ENCODE measurements at places on chromosomes 3 and 15. TPM values are rescaled to one million over a fixed set of nuclear protein-coding genes. Genes with fewer than 3 reads are reported as not detected.
A peak's percentile ranks its signal among the peaks of the same experiment; 100 is the strongest.

- DNase-seq, result no peak
These were observed 691.3 kb downstream of the ZPLD1 start for GRCh38 chr3:103126115-103126514.

GRCh38 chr3:17179381-17180205 lies 294.8 kb downstream of the PLCL2 start:
- DNase-seq, result peak; percentile 82

DNA sequence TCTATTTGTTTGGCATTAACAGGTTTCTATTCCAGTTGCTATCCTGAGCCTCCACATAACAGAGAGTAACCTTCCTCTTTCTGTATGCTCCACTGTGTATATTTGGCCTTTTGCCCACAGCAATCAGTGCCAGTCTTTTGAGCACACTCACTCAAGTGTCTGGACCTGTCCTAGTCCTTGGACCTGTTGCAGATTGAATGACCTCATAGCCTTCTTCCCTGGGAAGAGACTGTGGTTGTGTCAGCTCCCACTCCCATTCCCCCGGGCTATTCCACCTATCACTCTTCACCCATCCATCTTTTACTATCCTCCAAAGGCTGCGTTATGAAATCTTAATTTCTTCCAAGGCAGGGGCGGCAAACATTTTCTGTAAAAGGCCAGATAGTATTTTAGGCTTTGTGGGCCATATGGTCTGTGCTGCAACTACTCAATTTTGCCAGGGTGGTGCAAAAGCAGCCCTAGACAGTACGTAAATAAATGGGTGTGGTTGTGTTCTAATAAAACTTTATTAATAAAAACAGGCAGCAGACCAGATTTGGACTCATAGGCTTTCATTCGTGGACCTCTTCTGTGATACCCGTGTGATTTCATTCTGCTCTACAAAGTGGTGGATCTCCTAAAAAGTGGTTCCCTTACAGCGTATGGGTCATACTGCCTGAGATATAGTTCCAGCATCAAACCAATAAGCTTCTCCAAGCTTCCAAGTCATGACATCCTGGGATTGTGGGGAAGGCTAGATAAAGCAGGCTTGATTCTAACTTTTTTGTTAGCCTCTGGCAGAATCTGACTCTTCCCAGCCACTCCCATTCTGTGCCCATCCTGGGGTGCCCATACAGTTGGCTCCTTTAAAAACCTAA lies 57.4 kb downstream of the CDAN1 start:
- no peak for DNase-seq

GRCh38 chr3:38047896-38048295 lies 8.9 kb downstream of the DLEC1 start:
- peak; percentile 52 for DNase-seq

GRCh38 chr3:71099997-71100719 lies 483.4 kb downstream of the FOXP1 start:
- DNase-seq, result no peak

GRCh38 chr3:18207226-18207625 lies 217.9 kb downstream of the SATB1 start:
- no peak for DNase-seq

GRCh38 chr3:122101646-122102045 lies 46.5 kb downstream of the CD86 start:
- peak; percentile 41 for DNase-seq

GRCh38 chr3:79729096-79729495 lies 38.7 kb downstream of the ROBO1 start:
- peak; percentile 44 for DNase-seq

DNA sequence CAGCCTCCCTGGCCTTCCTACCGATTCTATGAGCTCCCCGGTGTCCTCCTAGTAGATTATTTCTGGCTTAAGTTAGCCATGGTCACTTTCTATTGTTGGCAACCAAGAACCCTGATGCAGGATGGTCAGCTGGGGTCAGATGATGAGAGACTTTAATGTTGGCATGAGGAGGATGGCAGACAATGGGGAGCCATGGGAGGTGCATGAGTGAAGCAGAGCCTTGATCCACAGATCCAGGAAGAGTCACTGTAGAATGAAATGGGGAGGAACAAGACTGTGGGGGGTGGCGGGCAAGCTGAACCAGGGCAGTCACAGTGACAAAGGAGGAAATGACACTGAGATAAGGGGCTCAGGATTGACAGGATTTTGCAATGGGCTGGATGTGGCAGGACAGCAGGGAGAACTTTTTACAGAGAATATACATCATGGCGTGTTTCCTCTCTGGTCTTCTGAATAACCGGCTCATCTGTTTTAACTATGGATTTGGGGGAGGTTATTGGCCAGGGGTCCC lies 60.9 kb downstream of the RPLP1 start:
- DNase-seq, result no peak

- no peak for DNase-seq
These were observed 104.0 kb downstream of the KLHL25 start for GRCh38 chr15:85690561-85691231.

DNA sequence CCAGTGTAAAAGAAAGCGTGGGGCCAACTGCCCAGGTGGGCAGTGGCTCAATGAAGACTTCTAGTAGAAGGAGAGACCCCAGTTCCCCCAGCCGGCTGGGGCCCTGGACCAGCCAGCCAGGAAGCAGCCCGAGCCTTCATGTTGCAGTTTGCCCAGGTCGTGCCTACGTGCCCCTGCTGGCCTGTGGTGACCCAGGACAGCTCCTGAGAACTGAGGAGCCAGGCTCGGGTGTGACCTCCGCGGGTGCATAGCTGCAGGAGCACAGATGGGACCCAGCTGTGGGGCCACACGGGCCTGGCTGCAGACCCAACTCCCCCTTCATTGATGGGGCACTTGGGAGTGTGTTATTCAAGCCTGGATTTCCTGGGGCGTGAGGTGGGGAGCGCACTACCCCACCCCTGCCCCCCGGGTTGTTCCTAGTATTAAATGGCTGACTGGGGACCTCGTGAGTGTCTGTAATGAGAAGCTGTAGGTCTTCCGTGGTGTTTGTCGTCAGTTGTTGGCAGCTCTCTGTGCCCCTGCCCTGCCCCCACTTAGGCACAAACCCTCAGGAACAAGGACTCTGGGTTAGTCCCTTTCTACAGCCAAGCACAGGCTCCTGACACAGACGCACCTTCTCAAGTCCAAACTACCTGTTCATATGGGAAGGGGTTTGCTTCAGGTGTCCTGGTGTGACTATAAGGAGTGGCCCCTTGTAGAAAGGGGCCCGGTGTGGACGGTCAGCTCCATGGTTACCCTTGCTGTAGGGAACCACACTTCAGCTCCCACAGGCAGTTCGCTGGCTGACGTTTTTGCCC lies 39.1 kb downstream of the IDH2 start:
- DNase-seq, result no peak

GRCh38 chr3:176566757-176567156 lies 630.5 kb downstream of the TBL1XR1 start:
- no peak for DNase-seq

DNA sequence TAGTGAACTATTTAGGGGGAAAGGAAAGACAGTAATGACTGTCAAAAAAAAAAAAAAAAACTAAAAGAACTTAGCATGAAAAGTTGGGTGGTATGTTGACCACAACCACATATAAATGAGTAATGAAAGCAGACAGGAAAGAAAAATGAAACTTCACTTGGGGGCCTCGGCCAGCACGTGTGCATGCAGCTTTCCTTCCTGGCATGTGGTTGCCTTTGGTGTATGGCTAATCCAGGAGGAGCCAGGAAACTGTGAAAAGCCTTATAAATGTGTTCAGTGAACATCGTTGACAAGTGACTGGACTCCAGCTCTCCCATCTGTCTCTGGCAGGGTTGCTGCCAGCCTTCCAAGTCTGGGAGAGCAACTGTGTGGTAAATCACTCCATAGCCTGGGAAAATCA lies 195.1 kb downstream of the DTWD1 start:
- DNase-seq, result peak; percentile 97

DNA sequence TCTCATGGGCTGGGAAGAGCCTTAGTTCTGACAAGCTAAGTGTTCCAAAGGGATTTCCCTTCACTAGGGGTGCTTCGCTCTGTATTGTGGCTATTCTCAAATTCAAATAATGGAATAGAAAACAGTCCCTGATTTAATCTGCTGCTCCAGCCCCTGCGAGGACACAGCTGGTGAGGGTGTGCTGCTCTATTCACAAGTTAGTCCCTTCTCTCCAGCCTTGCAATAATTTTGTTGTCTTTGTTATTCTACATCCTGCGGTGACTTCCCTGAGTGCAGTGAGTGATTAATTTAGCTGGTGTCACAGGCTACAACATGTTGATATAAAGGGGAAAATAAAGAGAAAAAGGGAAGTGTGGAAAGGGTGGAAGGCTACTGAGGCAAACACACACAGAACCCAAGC lies 180.5 kb upstream of the VEPH1 start:
- DNase-seq, result no peak

GRCh38 chr15:98501192-98501591 lies 147.1 kb upstream of the IGF1R start:
- no peak for DNase-seq

DNA sequence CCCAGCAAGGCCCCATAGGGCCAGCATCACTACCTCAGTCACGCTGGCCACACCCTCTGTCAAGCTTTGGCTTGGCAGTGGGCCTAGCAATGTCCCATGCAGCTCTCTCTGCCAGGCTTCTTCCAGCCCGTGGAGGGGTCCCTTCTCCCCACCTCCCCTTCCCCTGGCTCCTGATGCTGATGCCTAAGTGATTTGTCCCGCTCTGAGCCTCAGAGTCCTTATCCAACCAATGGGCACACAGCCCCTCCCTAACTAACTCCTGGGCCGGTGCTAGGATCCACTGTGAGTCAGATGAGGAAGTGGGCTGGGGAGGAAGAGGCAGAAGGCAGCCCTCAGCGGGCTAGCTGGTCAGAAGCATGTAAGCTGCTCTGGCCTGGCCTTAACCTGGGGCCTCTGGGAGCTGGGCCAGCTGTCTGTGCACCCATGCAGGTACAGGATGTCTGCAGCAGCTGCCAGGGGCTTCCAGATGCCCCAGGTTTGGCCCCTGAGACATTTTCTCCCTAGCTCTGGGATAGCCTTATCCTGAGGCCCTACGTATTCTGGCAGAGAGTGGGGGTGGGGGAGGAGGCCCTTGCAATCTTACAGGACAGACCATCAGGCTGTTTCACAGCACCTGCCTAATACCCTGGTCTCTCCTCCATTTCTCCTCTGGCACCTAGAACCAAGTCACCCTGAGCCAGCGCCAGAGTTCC lies 740 bp upstream of the ZBTB47 start:
- DNase-seq, result peak; percentile 78

GRCh38 chr3:81908561-81908960 lies 147.1 kb upstream of the GBE1 start:
- no peak for DNase-seq

DNA sequence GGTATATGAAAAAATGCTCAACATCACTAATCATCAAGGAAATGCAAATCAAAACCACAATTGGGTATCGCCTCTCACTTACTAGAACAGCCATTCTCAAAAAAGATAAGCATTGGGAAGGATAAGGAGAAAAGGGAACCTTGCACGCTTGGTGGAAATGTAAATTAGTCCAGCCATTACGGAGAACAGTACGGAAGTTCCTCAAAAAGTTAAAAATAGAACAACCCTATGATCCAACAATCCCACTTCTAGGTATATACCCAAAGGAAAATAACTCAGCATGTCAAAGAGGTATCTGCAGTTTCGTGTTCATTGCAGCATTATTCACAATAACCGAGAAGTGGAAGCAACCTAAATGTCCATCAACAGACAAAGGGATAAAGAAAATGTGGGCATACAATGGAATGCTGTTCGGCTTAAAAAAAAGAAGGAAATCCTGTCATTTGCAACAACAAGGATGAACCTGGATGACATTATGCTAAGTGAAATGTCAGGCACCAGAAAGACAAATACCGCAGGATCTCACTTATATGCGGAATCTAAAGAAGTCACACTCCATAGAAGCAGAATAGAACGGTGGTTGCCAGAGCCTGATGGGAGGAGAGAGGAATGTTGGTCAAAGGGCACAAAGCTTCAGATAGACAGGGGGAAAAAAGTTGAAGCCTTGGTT lies 11.7 kb upstream of the CMTM7 start:
- DNase-seq, result no peak

The CP gene
- 0.06 TPM for total RNA-seq

The ZNF774 gene
- 0.75 TPM for total RNA-seq

The MOBP gene
- not detected for total RNA-seq

The GOLGA8S gene
- total RNA-seq, result not detected

The JMJD7 gene
- 5.7 TPM for total RNA-seq

The SLC28A2 gene
- total RNA-seq, result not detected

The GALNT15 gene
- total RNA-seq, result 2.1 TPM

The OR5K2 gene
- total RNA-seq, result not detected

The TMEM108 gene
- total RNA-seq, result 9.4 TPM

The IRAK2 gene
- total RNA-seq, result 5.9 TPM

The LCTL gene
- total RNA-seq, result 0.11 TPM
